ENCODE measurements at places on chromosomes 1 and 21.

GRCh38 chr1:202638019-202638700 lies 72.1 kb downstream of the SYT2 start:
- DNase-seq = no peak

GRCh38 chr21:26236281-26236680 lies 65.7 kb upstream of the APP start:
- no peak for DNase-seq

DNA sequence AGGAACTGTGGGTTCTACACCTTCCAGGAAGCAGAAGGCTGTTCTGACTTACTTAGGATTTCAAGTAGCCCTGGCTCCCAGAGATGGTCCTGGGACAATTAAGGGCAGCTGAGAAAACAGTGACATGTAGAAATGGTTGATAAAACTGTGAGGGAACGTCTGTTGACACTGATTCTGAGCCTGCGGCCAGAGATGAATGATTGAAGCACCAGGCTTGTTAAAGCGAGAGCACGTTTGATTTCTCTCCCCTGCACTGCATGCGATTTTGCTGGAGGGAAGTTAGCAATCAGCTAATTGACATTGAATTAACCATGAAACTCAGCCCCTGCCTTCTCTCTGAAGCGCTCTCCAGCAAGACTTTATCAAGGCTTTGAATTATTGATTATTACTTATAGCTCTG lies 29.9 kb upstream of the POU3F1 start:
- no peak for DNase-seq

GRCh38 chr1:3472088-3472850 lies 17.8 kb downstream of the ARHGEF16 start:
- DNase-seq = no peak

DNA sequence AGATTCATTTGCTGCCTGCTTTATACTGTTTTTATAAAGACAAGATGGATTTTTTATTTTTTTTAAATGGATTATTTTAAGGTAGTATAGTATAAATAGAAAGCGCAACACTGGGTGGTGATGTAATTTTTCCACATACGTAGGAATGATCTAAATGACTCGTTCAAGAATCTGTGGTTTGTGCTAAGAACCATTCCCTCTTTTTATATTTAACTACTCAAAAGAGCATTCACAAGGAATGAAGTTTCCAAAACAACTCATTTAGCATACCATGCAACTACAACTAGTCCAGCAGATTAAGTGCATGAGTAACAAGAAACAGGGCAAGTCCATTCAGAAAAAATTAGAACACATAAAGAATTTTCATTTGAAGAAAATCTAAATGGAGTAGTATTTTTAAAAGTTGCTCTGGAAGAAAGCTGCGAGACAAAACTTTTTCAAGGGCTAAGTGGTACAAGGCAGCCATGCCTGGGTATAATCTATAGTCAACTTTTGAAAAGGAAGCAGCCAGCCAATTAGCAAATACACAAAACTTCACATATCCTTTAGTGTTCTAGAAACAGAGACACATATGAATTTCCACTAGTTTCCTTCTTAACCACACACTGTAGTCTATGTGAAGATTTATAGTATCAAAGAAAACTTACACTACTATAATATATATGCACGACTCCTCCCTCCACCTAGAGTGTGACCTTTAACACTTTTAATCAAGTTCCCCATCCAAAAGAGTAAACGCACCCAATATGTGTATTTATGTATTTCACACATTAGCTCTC lies 23.4 kb downstream of the GTF2B start:
- no peak for DNase-seq

DNA sequence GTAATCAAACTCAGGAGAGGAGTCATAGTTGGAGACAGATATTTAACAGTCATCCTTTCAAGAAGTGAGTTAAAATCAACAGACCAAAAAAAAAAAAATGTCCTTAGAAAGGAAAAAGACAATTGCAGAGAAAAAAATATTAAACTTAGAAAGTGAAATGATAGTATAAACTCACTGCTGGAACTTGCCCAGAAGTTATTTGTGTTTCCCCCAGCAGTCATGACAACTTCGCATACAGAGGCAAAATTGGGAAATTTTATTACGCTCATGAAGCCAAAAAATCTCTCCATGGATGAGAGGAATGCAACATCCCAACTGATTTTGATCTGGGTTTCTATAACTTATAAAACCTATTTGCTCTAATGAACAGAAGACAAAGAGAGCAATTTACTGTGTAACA lies 198.2 kb downstream of the LRRC7 start:
- no peak for DNase-seq

- DNase-seq = no peak
These were observed 19.2 kb downstream of the ITGB2 start for GRCh38 chr21:44901391-44902074.

DNA sequence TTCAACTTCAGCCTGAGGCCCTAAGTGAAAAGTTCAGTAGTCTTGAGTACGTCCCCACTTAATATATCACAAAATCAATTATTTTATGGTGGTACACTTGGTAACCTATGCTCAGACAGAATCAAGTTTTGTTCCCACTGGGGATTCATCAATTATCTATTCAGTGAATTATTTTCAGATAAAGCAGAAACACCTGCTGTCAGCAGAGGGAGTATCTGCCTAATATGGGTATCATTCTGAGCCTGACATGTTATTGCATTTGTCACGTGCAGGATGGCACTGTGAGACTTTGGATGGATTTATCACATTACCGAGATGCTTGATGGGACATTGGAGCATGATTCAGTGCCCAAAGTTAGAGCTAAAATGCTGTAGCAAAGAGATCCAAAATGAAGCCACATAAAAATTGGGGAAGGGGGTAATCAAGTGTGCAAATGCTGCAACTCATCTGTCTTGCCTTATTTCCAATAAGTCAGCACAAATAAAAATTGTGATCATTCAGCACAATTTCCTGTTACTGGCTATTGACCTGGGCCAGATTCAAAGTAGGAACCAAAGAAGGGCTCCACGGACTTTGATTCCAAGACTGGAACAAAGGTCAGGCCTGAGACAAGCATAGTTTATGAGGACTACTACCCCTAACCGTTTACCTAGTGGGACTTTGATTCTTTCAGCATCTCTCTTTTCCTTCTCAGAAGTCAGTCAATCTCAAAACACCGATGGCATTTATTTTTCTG lies 657.6 kb downstream of the LMO4 start:
- DNase-seq = no peak

All from kidney (tissue), 22 donors.